Activated T-cell treated with anti-CD3 and anti-CD28 coated beads, Interleukin-2, amount 50 U/mL, for 72 hours (primary cell): ENCODE measurements at places on chromosomes 7 and 10.

DNA sequence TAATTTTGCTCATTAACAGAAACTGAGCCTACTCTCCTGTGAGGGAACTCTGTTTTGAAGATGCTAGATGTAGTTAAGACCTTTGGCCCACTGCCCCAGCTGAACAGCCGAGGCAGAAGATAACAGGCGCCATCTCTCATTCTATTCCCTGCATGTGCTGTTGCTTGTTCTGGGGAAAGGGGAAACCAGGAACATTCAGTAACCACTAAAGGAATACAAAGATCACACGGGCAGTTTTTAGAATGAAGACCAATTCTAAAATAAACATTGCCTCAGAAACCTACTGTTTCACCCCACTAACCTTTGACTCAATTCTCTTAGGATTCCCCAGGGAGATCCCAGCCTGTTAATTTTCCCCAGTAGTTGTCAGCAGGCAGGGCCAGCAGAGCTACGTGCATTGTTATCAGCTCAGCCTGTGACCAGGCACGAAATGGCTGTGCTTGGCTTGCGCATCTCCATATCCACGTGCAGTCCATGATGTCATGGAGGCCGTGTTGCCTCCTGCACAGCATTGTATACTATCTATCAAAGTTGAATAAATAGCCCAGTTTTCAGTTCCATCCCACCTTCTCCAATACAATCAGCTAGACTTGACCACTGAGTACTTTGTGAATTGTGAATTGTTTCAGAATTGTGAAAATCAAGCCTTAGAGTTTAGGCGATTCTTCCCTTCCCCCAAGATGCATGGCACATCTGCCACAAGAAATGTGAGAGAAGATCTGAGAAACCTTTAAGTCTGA is 36.0 kb downstream of the ANK3 start:
- DNase-seq, result no peak

GRCh38 chr10:125010362-125010761 is 68.4 kb downstream of the ZRANB1 start:
- DNase-seq, result no peak

- DNase-seq, result no peak
These were observed 24.5 kb upstream of the ZEB1 start for GRCh38 chr10:31294558-31294957.

DNA sequence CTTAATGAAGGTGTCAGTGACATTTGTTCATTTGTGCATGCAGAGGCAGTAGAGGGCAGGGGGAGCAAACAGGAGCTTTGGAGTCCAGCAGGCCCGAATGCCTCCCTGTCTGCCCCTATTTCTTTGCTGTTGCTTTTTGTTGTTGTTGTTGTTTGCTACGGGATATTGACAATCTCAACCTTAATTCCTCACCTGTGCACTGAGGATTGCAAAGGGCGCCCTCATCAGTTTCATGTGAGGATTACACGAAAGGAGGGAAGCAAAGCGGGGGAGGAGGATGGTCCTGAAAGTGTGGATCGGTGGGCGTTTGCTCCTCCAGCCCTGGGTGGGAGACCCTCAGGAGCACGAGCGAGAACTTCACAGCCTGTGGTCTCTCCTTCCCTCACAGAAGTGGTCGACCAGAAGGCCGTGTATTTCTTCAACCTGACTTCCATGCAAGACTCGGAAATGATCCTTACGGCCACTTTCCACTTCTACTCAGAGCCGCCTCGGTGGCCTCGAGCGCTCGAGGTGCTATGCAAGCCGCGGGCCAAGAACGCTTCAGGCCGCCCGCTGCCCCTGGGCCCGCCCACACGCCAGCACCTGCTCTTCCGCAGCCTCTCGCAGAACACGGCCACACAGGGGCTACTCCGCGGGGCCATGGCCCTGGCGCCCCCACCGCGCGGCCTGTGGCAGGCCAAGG is 9.6 kb downstream of the GDF10 start:
- DNase-seq, result peak; percentile 21

- peak; percentile 1 for DNase-seq
These were observed 174.1 kb upstream of the BET1 start for GRCh38 chr7:94178230-94178629.

DNA sequence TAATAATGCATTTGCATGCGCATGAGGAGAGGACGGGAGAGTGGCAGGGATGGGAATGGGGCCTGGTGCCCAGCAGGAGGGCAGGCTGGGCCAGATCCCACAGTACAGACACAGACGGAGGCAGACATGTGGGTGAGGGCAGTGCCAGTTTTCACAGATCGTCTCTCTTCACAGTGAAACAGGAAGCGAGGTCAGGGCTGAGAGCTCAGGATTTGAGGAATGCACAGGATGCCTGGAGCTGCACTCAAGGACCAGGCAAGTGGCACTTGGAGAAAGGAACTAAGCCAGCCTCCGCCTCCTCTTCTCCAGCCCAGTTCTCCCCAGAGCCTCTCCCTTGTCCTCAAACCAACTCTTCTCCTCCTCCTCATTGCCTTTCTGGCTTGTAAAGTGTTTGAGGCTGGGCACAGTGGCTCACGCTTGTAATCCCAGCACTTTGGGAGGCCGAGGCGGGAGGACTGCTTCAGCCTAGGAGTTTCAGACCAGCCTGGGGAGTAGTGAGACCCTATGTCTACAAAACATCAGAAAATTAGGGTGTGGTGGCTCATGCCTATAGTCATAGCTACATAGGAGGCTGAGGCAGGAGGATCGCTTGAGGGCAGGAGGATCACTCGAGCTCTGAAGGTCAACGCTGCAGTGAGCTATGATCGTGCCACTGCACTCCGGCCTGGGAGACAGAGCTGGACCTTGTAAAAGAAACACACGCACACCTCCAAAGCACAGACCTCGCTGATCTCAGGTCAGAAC is 115.2 kb downstream of the HIP1 start:
- no peak for DNase-seq

DNA sequence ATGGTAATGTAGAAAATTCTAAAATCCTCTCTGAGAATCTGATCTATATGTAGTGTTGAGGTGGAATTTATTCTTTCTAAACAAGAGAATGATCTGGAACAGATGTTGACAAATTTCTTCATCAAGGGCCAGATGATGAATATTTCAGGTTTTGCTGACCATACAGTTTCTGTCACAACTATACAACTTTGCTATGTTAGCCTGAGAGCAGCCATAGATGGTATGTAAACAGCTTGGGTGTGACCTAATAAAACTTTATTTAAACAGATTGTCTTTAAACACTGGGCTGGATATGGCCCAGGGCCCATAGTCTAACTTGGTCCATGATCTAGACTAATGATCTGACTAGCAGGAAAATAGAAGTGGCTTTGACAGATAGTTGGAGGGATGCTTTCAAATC is 213.6 kb upstream of the CELF2 start:
- DNase-seq, result no peak

DNA sequence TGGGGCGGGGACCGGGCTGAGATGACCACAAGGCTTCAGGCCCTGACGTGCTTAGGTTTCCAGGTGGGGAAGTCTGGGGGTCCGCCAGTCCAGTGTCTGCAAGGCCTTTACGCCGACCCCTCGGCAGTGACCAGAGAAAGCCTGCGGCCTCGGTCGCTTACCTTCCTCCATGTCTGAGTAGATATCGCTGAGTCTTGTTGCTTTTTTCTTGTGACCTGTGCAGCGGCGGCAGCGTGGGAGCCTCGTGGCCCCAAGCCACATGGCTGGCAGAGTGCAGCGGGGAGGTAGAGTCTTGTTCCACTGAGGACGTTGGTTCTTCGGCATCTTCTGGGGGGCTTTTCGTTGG is 329 bp downstream of the NOLC1 start:
- DNase-seq, result peak; percentile 51

DNA sequence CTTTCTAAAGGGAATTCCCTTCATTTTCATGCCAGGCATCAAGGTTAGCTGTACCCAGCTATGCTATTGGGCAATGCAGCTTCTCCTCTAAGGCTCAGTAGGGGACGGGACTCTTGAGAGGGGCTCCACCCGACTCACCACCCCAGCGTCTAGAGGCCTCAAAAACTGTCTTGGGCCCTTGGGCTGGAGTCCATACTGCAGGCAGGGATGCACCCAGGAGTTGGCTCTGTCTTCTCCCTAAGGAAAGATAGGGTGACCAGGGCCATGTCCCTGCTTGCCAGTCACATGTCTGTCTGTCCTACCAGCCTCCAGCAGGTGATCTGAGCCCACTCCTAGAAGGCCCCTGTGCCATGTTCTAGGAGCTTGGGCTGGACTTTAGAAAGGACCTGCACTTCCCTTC is 1.2 kb downstream of the OPN4 start:
- DNase-seq, result no peak

DNA sequence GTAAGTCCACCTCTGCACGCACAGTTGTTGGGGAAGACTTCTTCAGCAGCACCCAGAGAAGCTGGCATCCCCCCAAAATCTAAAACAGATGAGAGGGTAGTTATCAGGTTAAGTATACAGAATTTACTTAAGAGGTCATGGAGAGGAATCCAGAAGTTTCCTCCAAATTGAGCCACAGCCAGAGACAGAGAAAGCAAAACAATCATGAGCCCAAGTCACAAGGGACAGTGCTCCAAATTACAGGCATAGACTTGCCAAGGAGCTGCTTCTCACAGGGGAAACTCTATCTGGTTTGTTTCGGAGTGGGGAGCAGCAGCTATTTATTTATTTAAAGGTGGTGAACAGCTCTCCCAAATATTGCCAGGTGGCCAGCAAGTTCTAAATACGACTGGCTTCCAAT is 308.4 kb downstream of the SKIDA1 start:
- no peak for DNase-seq

- DNase-seq, result no peak
These were observed 42.1 kb upstream of the IKZF1 start for GRCh38 chr7:50262446-50262845.

DNA sequence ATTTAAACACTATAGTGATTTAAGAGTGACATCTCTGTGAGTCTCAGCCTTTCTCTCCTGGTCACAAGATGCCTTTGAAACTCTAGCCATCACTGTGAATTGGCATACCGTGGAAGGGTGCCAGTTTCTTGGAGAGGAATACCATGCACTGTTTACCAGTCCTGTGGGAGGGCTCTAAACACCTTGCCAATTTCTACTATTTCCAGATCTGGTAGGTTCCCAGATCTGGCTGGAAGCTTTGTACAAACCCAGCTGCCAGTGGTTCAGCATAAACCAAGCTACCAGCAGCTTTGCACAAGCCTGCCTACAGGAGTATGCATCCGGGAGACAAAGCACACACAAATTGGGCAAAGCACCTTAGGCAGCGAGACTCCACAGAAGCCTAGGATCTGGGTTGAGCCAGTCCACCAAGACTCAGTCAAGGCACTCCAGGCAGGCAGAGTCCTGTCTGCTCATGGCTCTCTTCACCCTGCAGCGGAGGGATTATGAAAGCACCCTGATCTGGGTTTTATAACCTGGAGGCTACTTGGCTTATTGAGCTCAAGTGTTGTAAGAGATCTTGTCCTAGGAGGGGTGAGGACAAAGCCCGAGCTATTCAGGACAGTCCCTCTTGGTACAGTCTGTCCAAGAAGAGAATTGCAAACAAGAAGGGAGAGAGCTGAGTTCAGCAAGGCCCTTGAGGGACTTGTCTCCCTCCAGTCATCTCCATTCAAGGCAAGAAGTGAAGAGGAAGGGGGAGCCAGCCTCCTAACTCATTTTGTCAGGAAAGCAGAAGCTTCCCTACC is 23.6 kb downstream of the MCM10 start:
- DNase-seq, result no peak

GRCh38 chr10:109866168-109866994 is 56.9 kb downstream of the XPNPEP1 start:
- DNase-seq, result no peak

GRCh38 chr10:126135941-126136595 is 239.7 kb downstream of the FANK1 start:
- no peak for DNase-seq

- DNase-seq, result peak; percentile 12
These were observed 73.8 kb downstream of the CUL1 start for GRCh38 chr7:148772297-148773089.

DNA sequence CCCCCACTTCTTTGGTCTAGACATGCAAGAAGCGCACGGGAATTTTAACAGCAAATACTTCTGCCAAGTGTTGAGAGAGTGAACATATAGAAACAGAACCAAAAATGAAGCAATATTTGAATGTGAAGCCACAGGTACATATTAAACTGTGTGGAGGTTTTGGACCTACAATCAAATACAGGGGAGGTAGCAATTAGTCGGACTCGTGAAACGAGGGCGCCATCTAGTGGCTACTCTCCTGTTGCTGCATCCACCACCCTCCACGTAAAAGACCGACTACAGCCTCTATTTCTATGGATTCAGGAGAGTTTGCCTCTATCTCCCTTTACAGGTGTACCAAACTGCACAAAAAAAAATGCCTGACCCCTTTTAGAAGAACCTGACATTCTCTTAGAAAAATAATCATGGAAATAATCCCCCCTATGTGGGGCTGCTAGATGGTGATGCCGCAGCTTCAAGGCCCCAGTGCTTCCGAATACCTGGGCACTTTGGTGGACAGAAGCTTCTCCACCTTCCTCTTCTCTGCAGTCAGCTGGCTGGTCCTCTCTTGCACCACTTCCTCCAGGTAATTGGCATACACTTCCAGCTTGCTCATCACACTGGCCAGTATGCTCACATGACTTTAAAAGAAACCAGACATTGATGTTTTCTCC is 31.7 kb downstream of the TECTB start:
- peak; percentile 80 for DNase-seq

DNA sequence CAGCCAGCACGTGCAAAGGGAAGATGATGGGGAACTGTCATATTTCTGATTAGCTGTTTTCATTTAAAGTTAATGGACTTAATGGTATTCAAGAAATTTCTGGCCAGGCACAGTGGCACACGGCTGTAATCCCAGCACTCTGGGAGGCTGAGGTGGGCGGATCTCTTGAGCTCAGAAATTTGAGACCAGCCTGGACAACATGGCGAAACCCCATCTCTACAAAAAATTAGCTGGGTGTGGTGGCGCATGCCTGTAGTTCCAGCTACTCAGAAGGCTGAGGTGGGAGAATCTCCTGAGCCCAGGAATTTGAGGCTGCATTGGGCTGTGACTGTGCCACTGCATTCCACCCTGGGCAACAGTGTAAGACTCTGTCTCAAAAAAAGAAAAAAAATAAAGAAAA is 18.7 kb downstream of the STN1 start:
- DNase-seq, result no peak

- DNase-seq, result no peak
These were observed 40.4 kb downstream of the INSIG1 start for GRCh38 chr7:155337946-155338631.

- no peak for DNase-seq
These were observed 1066.7 kb downstream of the GRM8 start for GRCh38 chr7:126185959-126186580.

DNA sequence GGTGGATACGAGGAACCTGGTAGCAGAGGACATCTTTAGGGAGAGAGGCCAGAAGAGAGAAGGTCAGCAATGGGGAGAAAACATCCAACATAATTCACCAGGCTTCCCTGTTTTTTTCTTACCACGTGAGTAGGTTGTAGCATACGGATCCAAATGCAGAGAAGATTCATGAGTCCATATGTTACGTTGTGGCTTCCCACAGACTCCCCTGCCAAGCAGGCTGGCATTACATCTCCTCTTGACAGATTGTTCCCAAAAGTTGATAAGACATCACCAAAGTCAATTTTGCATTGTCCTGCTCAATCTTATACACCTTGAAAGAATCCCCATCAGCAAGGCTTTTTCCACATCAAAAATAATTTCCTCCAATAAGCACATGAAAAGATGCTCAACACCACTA is 39.7 kb downstream of the DRGX start:
- no peak for DNase-seq

- no peak for DNase-seq
These were observed 63.2 kb downstream of the EBF3 start for GRCh38 chr10:129900825-129901224.

- no peak for DNase-seq
These were observed 1.2 kb downstream of the HOXA10 start for GRCh38 chr7:27172823-27173510.

- DNase-seq, result no peak
These were observed 79.6 kb downstream of the LANCL2 start for GRCh38 chr7:55444786-55445185.

GRCh38 chr7:50743016-50743415 is 39.7 kb downstream of the GRB10 start:
- no peak for DNase-seq
